Lung microvascular endothelial cell (primary cell): ENCODE measurements at places on chromosomes 12 and 14. TPM values are rescaled to one million over a fixed set of nuclear protein-coding genes. Genes with fewer than 3 reads are reported as not detected.
A peak's percentile ranks its signal among the peaks of the same experiment; 100 is the strongest.

Gene P2RX2
- total RNA-seq = not detected in 2 replicates

DNA sequence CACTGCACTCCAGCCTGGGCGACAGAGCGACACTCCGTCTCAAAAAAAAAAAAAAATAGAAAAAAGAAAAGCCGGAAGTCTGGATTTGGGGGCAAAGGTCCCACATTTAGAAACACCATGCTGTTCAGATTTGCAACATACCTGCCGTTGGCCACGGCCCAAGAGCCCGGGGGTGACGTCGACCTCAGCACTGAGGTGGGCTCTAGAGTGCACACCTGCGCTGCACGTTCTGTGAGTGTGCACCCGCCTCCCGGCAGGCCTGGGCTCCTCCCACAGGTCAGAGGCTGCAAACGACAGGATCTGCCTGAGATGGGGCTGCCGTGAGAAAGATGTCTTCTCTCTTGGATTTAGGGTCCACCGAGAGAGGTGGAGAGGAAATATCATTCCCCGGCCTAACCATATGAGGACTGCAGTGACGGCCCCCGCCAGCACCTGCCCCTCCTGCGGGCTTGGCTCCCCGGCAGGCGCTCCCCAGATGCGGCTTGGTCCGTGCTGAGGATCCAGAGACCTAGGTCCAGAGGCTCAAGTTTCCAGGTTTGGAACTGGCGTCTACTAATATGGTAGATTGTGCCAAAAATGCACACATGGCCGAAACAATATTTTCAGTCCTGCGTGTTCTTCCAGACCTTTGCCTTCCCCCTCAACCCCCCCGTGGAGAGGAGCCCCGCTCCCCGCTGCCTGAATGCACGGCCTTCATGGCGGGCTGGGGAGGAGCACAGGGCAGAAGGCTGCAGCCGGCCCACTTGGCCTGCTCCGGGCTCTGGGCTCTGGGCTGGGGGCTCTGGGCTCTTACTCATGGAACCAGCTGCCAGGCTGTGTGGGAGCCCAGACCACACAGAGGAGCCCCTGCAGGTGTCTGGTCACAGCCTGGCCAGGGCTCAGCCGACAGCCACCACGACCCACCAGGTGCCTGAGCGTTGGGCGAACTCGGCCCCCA lies 58.8 kb upstream of the FBRSL1 start:
- DNase-seq = no peak

GRCh38 chr14:72651081-72651480 lies 242.8 kb downstream of the DPF3 start:
- DNase-seq = peak; percentile 76

DNA sequence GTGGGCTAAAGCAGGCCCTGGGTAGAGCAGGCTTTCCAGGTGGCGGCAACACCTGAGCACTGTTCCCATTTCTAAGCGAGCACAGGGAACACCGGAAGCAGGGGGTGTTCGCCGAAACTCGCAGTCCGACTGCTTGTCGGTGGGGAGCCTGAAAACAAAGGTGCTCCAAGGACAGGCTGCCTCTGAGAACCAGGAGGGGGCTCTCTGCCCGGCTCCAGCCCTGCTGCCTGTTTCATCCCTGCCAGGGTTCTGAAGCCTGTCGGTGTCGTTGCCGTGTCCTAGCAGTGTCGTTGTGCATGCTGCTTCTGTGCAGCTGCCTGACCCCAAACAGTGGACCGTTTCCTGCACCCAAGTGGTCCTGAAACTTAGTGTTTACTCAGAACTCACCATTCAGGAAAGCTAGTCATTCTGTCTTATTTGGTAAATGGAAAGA lies 21.8 kb downstream of the CCNK start:
- DNase-seq = peak; percentile 25

- DNase-seq = peak; percentile 97
Measured at GRCh38 chr14:101809671-101810514, 48.4 kb downstream of the PPP2R5C start.

DNA sequence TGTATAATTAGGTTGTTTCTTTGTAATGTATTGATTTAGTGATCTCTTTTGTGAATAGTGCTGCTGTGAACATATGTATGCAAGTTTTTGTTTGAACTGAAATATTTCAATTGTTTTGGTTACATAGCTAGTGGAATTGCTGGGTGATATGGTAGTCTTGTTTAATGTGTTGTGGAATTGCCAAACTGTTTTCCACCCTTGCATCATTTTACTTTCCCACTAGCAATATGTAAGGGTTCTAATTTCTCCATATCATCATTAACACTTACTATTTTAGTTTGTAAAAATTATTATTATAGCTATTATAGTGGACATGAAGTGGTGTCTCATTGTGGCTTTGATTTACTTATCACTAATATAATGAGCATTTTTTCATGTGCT lies 5.9 kb downstream of the G2E3 start:
- no peak for DNase-seq

GRCh38 chr12:23891115-23891514 lies 58.4 kb downstream of the SOX5 start:
- DNase-seq = no peak

DNA sequence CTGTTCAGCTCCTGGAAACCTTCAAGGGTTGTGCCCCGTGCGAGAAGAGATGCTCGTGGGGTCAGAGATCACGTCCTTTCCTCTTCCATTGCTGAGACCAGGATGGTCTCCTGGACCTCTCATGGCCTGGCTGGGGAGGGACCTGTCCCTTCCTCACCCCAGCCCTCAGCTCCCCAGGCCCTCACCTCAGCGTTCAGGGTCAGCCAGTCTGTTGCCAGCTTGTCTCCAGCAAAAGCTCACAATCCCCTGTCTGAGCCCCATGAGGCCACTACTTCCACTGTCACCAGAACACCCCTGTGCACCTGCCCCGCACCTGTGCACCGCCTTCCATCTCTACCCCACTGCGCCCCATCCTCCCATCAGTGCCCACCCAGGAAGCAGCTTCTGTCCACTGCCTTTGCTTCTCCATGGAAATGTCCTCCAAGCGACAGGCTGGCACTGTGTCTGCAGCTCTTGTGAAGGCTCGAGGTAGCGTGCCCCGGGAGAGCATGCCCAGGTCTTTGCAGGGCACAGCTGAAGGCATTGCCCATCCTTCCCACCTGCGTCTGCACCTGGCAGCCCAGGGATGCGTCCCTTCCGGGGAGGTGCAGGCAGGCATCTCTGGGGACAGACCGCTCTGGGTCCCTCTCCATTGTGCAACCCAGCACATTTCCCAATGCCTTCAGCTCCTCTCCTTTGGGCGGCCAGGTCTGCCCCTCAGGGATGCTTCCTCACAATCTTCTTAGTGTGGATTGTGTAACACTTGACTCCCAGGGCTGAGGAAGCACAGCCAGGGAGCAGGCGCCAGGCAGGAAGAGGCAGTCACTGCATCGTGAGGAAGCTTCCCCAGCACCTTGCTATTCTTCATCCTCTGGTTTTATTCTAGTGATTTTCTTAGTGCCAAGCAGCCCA lies 179.6 kb downstream of the ADGRD1 start:
- DNase-seq = no peak

DNA sequence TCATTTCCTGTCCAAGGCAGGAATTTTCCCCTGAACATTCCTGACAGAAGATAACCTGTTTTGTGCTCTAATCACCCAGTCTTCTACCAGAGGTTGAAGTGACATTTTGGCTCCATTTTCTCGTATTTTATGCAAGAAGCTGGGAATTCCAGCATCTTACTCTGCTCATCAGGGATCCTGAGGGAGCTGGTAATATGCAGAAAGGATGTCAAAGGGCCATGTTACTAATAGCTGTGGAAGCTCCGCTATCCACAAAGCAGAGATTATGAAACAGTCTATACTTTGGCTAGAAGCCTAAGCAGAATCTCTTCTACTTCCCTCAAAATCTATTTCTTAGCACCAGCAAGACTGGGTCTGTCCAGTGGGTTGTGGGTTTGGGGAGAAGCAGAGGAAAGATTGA lies 613.0 kb downstream of the DIO2 start:
- no peak for DNase-seq
